ENCODE measurements at places on chromosomes 6 and 20.

DNA sequence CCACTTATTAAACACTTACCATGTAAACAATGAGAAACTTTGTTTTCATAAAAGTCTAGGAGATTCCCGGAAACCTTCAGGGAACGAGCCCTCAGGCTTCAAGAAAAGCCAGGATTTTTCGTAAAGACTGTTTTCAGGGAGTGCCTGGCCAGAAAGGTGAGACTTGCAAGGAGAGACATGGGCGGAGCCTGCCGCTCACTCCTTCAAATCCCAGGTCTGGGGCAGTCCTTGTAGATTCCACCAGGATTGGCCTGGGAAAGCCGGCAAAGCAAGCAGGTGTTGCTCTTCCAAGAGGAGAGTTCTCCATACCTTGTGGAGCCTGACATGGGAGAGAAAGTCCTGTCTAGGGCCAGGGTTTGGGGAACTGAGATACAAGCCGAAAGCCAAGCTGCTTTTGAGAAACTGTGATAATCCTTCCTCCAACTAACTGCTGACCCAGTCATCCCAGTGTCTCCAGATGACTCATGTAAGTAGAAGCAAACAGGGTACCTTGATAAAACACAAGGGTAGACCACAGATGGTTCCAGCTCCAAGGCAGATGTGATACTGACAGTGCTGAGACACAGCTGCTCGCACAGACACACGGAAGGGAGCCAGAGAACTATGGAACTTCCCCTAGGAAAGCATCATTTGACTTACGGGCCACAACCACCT lies 69.4 kb upstream of the NAA20 start:
- peak; percentile 60 for DNase-seq

DNA sequence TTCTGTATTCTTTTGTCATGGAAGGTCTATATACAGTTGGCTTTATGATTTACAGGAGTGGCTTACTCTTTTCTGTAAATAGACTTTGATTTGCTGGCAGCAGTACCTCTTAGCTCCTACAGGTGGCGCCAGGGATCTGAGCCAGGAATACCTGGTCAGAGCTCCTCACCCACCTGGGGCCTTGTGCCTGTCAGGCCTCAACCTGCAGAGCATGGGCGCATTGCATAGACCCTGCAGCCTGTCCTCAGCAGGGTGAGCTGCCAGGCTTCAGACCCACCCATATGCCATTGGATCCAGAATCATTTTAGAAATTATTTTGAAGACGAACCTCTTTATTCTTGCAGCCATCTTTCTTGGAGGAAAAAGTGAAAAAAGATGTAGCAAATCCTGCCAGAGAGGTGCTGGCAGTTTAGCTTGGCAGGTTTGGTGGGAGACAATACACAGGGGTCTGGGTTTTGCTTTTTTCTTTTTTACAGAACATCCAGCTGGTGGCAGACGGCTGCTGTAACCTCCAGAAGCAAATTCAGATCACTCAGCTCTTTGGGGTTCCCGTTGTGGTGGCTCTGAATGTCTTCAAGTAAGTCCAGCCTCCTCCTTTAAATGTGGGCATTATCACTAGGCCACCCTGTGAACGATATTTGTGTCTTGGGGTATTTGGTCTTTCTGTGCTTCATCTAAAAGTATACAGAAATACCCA lies 149.1 kb downstream of the MTHFD1L start:
- peak; percentile 62 for DNase-seq

DNA sequence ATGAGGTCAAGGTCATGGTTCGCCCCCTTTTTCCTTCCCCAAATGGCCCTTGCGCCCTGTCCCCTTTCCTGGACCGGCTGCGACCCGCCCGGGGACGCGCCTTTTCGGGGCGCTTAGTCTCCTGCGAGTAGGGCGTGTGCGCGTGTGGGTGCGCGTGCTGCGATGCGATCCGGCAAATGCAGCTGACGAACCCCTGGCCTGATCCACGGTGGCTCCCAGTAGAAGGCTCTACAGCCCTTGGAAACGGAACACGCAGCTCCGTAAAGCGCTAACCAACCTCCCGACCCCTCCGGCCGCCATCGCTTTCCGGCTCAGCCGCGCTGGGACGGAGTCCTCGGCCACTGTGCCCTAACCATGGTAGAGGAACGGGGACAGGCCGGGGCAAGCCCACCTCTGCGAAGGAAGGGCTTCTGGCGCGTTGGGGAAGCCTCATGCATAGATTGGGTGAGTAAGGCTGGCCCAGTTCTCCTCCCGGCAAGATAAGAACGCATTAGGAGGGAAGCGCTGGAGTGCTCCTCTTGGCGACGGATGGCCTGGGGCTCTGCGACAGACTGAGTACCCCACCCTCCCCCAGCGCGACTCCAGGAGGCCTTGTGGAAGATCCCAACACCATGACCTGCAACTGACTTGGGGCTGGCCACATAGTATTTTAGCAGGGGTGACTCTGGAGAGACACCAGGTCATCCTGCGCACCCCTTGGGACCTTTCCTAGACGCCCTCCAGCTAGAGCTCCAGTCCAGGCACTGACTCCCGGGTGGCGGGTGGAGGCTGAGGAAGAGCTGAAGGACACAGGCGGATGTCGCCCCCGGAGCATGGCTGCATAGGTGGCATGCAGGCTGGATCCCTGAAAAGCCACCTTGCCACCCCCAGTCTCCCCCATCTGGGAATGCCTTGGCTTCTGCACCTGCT lies 1.1 kb upstream of the SLC4A11 start:
- DNase-seq: no peak

GRCh38 chr20:60345106-60345505 lies 386.9 kb downstream of the CDH26 start:
- no peak for DNase-seq

DNA sequence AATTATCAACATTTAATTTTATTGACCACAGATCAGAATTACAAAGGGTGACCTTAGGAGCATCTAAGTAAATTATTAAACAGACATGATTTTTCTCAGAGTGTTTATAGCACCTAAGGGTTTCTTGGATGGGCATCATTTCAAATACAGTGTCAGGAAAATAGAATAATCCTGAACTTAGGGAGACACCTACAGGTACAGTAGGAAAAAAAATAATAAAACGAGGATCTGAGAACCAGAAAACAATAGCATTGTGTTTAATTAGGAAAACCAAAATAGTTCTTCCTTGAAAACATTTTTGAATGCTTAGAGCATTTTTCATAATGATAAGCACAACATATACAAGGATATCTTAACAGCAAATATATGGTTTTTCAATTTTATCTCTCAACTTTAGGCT lies 39.2 kb downstream of the MMUT start:
- DNase-seq: peak; percentile 8
